ENCODE measurements at places on chromosomes 7 and 10.

DNA sequence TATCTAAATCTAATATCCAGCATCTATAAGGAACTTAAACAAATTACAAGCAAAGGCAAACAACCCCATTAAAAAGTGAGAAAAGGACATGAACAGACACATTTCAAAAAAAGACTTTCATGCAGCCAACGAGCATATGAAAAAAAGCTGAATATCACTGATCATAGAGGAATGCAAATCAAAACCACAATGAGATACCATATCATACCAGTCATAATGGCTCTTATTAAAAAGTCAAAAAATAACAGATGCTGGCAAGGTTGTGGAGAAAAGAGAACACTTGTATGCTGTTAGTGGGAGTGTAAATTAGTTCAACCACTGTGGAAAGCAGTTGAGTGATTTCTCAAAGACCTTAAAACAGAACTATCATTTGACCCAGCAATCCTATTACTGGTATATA, 334.4 kb upstream of the CACNA2D1 start:
- no peak for DNase-seq

DNA sequence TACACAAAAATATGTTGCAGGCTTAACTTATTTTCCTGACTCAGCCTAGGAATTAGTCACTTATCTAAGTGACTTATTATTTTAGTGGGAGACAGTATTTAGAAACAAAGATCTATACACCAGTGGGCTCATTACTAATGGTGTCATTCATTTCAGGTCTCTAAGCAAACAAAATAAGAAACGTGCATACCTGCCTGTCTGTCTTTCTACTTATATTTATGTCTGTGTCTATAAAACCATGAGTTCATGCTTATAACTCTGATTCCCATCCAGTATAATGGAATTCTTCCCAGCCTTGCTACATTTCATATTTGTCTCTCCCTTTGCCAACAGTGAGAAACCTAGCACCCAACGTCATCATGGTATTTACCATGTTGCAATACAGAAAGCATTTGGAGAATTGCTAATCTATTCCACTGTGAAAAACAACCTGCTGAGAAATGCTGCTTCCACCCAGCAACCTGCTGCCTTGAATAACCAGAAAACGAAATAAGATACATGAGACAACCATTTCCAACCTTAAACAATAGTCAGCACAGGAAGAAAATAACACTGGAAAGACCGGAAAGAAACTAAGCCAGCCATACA, 501.0 kb downstream of the GLRX3 start:
- no peak for DNase-seq

DNA sequence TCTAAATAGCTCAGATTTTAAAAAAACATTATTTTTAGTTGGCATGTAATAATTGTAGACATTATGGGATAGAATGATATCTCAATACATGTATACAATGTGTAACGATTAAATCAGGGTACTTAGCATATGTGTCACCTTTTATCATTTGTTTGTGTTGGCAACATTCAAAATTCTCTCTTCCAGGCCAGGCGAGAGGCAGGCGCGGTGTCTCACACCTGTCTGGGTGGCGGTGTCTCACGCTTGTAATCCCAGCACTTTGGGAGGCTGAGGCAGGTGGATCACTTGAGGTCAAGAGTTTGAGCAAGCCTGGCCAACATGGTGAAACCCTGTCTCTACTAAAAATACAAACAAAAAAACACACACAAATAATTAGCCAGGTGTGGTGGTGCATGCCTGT, 151.7 kb downstream of the RTKN2 start:
- DNase-seq = no peak

GRCh38 chr7:93374345-93374940, 142.3 kb downstream of the VPS50 start:
- DNase-seq = peak; percentile 32

- DNase-seq = peak; percentile 74
These were observed 4.3 kb downstream of the ELOVL3 start for GRCh38 chr10:102230264-102230860.

DNA sequence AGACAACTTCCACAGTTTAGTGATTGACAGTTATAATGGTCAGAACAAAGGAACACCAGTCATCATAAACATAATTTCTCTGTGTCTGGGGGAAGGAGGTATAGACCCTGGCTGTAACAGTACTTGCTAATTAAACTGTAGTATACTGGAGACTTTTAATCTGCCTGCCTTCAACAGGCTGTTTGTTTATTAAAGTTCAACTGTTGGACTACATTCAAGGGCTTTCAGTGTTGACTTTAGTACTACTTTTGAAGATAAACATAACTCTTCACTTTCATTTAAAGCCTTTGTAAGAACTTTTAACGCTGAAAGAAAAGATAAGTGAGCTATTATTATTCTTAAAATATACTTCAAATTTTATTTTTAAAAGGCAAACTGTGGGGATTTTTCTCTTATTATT, 15.5 kb upstream of the PTTG1IP2 start:
- no peak for DNase-seq

Measured in SK-N-SH (cell line).